ENCODE measurements at places on chromosomes 5 and 9.

DNA sequence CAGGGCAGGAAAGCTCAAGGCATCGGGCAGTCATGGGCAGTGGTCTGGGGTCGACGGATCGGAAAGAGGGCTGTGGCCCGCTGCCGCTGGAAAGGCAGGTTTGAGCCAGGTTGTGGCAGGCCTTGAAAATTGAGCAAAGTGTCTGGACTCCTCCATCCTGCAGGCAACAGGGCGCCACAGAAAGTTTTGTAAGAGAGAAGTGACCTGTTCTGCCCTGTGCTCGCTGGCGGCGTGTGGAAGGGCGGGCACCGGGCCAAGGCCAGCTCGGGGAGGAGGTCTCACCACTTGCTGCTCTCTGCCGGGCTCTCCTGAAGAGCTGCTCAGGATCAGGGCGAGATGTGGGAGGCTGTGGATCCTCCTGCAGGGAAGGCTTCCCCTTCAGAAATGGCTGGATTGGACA lies 41.4 kb upstream of the FAT2 start:
- no peak for DNase-seq

- no peak for DNase-seq
These were observed 28.1 kb downstream of the ARHGAP26 start for GRCh38 chr5:142798099-142798770.

DNA sequence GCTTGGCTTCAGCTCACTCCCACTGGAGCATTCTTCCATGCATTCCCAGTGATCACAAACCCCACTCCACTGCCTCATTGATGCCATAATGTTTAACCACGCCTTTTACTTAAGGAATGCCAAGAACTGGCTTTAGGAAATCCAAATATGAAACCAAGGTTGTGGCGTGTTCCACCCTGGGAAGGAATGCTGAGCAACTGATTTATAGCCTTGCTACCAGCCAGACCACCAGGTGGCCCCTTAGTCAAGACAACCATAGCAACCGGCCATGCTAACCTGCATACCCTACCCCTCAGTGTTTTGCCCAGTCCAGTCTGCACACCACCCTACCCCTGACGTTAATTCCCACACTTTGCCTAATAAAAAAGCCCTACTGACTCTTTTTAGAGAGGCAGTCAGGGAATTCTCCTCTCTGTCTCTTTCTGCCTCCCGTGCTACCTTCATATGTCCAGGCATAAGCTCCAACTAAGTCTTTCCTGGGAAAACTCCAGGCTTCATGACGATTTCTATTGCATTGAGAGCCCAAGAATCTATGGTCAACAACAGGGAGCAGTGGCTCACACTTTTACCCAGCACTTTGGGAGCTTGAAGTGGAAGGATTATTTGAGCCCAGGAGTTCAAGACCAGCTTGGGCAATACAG lies 27.0 kb upstream of the PRRC2B start:
- no peak for DNase-seq

- DNase-seq: no peak
These were observed 24.2 kb downstream of the INSYN2B start for GRCh38 chr5:169956126-169956525.

DNA sequence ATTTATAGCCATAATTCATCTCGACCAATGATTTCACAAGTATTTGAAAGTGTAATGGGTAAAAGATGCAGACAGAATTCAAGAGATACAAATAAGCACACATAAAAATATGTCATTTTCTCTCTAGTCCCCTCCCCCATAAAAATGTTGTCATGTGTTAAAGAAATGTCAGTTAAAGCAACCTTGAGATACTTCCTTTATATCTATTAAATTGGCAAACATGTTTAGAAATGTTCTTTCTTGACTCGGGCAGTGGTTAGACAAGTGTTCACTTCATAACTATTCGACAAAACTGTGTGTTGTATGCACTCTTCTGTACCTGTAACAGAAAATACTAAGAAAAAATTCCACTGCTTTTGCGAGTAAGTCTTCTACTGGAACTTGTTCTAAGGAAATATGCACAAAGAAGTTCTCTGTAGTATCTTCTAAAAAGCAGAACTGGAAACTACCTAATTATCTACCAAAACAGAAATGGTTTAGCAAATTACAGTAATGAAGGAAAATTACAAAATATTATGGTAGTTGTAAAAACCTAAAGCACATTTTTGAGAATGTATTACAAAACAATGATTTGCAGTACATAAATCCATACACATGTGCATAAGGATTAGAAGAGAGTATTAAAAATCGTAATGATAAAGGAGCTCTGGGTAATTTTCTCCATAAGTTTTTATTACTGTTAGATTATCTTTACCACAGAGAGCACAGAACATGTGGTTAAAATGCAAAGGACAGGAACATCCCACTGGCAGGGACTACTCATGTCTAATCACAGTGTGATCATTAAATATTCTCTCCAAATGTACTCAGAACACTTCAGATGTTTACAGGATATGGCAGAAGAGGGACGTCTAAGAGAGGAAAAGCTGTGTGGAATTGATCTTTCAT lies 35.9 kb downstream of the FBXW2 start:
- DNase-seq: no peak
